H1 (cell line): ENCODE measurements at places on chromosomes 11 and 22.

- peak; percentile 89 for DNase-seq
These were observed 13.9 kb downstream of the KCNE3 start for GRCh38 chr11:74453373-74453975.

GRCh38 chr11:71425860-71426259 lies 22.3 kb downstream of the DHCR7 start:
- no peak for DNase-seq

DNA sequence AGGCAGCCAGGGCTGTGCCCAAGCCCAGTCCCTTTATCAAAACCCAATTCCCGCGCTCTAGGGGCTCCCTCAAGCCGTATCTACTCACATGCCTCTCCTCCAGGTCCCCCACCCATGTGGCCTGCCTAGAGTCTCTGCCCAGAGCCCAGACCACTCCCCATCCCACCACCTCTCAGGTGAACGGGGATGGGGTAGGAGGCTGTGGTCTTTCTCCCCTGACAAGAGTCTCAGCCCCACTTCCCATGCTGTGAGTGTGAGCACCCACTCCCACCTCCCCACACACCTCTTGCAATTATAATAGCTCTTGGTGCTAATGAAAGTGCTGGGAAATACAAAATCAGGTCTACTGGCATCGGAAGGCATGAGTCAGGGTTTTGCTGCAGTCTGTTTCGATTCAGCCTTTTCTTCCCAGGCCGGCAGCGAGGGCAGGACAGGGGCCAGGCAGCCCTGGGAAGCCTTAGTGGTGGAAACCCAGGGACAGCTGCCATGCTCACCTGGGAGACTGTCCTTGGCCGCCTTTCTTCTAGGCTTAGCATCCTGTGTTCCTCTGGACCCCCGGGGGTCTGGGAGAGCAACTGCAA lies 16.7 kb upstream of the TMPRSS4 start:
- no peak for DNase-seq

- DNase-seq: no peak
These were observed 39.8 kb upstream of the POGLUT3 start for GRCh38 chr11:108538022-108538424.

DNA sequence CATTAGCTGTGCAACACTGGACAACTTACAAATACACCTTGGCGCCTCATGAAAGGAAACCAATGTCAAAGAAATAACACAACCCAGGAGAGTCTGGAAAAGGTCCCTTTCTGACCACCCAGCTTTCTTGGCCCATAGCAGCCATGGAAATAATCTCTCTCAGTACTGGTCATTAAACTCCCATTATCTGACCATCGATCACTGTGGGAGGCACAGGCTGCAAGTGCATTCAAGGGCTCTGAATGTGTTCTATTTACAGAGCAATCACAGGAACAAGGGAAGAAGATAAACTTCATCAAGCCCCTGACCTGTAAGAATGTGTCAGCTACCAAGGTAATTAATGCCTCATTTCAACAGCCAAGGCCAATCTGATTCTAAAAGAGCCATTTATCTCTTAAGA lies 40.1 kb downstream of the CTSC start:
- no peak for DNase-seq

DNA sequence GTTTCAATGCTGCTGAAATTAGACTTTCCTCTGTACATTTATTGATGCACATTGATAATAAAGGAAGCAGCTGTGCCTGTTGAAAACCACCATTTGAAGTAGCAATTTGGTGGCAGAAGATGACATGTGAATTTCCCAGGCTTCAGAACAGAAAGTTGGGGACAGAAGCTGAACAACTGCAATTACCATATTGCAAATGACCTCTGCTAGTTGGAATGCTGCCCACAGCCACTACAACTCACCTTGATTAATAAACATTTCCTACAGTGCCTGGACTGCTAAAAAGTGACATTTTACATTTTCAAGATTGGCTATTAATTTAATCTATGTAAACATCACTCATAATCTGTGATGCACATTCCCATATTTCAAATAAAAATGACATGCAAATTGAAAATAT lies 208.6 kb downstream of the LUZP2 start:
- no peak for DNase-seq
